ENCODE measurements at places on chromosomes 1 and 21.

- no peak for DNase-seq
These were observed 28.5 kb downstream of the SLC26A9 start for GRCh38 chr1:205914730-205915129.

- DNase-seq: peak; percentile 26
These were observed 108.9 kb downstream of the LBR start for GRCh38 chr1:225318706-225319575.

GRCh38 chr1:2302292-2302925 lies 74.3 kb downstream of the SKI start:
- DNase-seq: no peak

GRCh38 chr1:213715182-213715581 lies 272.6 kb upstream of the PROX1 start:
- no peak for DNase-seq

- DNase-seq: no peak
These were observed 44.8 kb downstream of the USP25 start for GRCh38 chr21:15774590-15774989.

All from left renal pelvis (tissue), 4 donors.